Progenitor cell of endocrine pancreas (in vitro differentiated cells): ENCODE measurements at places on chromosomes 13 and 19. TPM values are rescaled to one million over a fixed set of nuclear protein-coding genes. Genes with fewer than 3 reads are reported as not detected.
A peak's percentile ranks its signal among the peaks of the same experiment; 100 is the strongest.

DNA sequence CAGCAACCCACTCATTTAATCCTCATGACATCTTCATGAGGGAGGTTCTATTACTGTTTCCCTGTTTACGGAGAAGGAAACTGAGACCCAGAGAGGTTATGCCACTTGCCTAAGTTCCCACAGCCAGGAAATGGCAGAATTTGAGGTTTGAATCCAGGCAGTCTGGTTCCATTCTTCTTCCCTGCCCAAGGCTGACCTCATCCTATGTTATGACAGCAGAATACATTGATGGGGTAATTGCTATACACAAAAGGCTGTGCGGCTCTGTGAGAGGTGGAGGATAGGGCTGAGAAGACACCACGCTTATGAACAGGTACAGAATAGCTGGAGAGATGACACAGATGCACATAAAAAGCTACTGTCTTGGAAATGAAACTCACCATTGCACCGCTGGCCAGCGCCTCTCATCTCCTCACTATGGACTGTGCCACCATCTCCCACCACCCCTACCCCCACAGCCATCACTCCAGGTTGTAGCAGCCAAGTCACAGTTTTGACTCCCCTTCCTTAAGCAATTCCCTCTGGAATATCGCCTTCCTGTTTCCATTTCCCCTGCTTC, 11.5 kb downstream of the MAG start:
- DNase-seq: no peak
- H3K4me1 ChIP-seq: peaks cover 6% of the 10 kb centered on the region
- H3K36me3 ChIP-seq: no peaks in the 10 kb centered on the region
- H3K27me3 ChIP-seq: peaks cover 3% of the 10 kb centered on the region
- no peak overlapping the region for H3K4me3 ChIP-seq

DNA sequence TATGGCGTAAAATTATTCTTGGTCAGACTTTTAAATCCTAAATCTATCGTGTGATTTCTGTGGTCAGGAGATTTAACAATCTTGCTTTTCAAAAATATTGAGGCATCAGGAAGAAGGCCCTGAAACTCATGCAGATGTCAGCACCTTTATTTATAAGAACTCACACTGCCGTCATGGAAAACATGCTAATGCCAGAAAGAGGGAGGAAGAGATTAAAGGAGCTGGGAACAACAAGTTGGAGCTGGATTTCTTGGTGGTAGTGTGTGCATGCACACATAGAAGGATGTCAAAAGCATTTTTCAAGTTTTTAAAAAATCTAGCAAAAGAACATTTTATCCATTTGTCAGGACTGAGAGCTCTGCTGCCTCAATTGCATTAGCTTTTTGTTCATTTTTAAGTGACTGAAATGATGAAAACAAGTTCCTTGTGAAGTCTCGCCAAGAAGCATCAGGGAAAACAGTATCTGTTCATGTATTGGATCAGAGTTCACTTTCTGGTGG, 342.5 kb downstream of the SPRY2 start:
- H3K4me1 ChIP-seq: peaks cover 6% of the 10 kb centered on the region
- no peaks in the 10 kb centered on the region for H3K36me3 ChIP-seq
- DNase-seq: no peak
- H3K27ac ChIP-seq: no peak overlapping the region
- H3K27me3 ChIP-seq: no peaks in the 10 kb centered on the region
- H3K4me3 ChIP-seq: no peak overlapping the region

DNA sequence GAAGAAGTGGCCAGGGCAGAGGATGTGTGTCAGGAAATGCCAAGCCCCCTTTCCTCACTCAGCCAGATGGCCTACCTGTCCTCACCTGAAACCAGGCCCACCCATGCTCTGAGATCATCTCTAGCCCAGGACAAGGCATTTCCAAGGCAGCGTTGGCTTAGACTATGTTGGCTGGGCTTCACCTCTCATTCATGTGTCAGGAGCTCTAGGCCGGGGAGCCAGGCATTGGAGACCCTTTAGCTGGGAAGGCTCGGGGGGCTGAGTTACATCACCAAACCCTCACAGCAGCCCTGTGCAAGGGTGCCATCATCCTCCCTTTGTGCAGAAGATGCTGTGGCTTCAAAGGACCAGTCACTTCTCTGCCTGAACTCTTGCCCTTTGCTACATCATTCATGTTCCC, 40.0 kb downstream of the COL4A2 start:
- no peak overlapping the region for H3K27ac ChIP-seq
- DNase-seq: no peak
- H3K4me1 ChIP-seq: no peaks in the 10 kb centered on the region

- H3K36me3 ChIP-seq: peaks cover 2% of the 10 kb centered on the region
- H3K27me3 ChIP-seq: no peaks in the 10 kb centered on the region
- H3K4me3 ChIP-seq: peak overlapping the region; percentile 59
- no peak for DNase-seq
Observed at GRCh38 chr19:18431351-18432197, 6.4 kb downstream of the ISYNA1 start.

DNA sequence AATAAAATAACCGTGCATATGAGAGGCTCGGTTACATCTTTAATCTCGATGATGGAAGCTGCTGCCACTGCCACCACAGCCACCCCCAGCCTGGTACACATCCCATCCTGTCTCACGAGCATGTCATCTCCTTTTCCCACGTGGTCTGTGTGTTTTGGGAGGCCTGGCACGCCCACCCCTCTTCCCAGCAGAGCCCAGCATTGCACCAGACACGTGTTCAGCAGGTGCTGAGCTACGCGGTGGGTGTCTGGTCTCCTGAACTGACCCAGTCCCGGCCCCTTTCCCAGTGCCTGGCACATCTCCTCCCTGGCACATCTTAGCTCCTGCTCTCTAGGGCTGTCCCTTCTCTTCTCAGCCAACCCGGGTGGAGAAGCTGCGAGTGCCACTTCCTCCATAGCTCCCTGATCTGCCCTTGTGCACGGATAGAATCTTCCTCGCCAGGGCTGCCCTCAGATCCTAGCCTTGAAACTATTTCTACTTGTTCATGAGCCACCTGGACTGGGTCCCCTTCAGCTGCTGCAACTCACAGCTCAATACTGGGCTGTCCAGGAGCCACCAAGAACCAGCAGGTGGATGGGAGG, 36.8 kb upstream of the ZNF536 start:
- no peak overlapping the region for H3K27ac ChIP-seq
- no peak for DNase-seq
- H3K4me1 ChIP-seq: no peaks in the 10 kb centered on the region
- H3K4me3 ChIP-seq: no peak overlapping the region
- no peaks in the 10 kb centered on the region for H3K36me3 ChIP-seq
- peaks cover 11% of the 10 kb centered on the region for H3K27me3 ChIP-seq

DNA sequence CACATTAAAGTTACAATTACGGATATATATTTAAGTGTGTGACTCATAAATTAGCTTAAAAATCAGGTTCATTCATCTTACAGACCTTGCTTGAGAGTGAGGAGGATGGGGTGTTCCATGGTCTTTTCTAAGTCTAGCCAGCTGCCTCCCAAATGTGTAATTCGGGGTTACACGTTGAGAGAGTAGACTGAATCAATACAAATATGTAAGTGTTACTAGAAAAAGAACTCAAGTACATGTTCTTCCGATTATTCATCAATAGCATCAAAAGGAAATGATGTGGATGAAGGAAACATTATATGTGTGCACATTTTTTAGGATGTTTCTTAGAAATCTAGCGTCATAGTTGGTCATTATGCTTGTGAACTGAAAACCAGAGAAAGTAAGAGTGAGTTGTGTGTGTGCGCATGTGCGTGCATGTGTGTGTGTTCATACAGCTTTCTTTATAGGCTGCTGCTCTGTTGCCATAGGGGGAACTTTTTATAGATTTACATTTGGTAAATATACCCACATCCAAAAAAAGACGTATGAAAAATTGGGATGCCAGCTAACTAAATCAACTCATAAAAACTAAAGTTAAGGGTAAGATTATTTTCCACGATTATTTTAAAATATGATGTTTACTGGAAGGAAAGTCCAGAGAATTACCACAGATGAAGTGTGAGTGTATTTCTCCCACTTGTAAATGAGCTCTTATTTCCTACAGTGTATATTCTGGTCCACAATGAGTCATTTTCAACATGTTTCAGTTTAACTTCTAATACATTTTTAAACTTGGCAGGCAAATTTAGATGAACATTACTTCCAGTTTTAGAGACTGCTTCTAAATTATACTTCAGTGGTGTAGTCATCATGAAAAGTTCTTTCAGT, 82.4 kb downstream of the PIBF1 start:
- no peaks in the 10 kb centered on the region for H3K27me3 ChIP-seq
- DNase-seq: no peak
- H3K4me1 ChIP-seq: no peaks in the 10 kb centered on the region
- H3K4me3 ChIP-seq: no peak overlapping the region

DNA sequence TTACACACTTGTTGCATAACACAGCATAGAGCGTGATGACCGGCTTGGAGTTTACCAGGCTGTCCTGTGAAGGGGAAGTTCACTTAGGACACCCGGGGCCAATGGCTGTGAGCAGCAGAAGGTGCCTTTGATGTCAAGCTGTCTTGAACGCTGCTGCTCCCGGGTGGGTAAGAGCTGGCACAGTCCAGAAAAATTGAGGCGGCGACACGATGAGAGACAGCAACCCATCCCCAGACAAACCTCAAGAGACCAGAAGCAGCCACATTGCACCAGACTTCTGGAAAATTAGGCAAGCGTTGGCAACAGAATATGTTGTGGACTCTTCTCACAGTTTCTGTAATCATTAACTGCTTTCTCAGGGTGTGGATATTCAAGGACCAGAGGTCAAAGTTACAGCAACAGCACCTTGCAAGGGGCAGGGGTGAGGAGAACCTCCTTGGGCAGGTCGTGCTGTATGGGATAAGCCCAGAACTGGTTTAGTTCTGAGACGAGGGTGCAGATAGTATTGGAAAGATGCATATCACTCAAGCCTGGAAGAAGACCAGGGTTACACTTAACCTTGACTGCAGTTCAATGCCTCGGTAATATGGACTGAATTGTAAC, 10.1 kb downstream of the NFILZ start:
- H3K27me3 ChIP-seq: peaks cover 5% of the 10 kb centered on the region
- no peak for DNase-seq
- H3K4me3 ChIP-seq: no peak overlapping the region
- H3K4me1 ChIP-seq: no peaks in the 10 kb centered on the region

- H3K27ac ChIP-seq: no peak overlapping the region
- H3K27me3 ChIP-seq: peaks cover 7% of the 10 kb centered on the region
- H3K4me3 ChIP-seq: no peak overlapping the region
- peaks cover 2% of the 10 kb centered on the region for H3K36me3 ChIP-seq
- H3K4me1 ChIP-seq: peaks cover 5% of the 10 kb centered on the region
Observed at GRCh38 chr13:109436055-109436622, 350.2 kb downstream of the IRS2 start.

DNA sequence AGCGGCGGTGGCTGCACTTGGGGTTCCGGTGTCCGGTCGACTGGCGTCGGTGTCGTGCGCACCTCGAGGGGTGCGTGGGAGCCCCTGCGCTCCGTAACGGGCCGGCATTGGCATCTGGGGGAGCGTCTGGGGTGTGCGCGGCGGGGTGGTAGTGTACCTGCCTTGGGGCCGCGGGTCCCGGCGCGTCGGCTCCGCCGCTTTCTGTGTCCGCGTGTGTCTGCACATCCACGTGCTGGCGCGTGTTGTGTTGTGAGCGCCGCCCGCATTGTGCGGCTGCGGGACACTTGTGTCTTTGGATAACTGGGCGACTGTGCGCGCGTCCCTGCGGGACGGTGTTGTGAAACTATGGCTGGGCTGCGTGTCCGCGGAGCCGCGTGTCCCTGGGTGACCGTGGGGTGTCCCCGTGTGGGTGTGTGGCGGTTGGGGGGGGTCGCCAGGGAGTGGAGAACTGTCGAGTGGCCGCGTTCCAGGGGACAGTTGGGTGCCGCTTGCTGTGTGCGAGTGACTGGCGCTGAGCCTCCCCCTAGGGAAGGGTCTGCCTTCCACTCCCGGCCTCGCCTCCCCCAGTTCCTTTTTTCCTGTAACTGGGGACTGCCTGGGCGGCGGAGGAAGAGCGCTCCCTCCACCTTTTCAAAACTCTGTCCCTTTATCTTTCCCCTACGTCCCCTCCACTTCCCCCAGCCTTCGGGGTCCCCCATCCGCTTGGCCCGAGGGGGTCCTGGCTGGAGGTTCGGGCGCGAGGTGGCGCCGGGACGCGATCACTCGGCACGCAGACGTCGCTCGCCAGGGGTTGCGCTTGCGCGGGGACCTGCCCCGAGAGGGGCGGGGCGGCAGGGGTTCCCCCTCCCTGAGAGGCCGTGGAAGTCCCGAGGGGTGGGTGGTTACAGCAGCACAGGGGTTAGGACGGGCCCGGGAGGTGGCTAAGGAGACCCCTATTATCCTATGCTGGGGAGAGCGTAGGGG, 5.7 kb upstream of the NFIC start:
- peak overlapping the region; percentile 72 for H3K4me3 ChIP-seq
- peaks cover 5% of the 10 kb centered on the region for H3K4me1 ChIP-seq
- no peak overlapping the region for H3K27ac ChIP-seq
- H3K36me3 ChIP-seq: no peaks in the 10 kb centered on the region
- DNase-seq: no peak

GRCh38 chr13:111484959-111485358, 164.5 kb downstream of the TEX29 start:
- DNase-seq: no peak
- no peak overlapping the region for H3K27ac ChIP-seq
- no peak overlapping the region for H3K4me3 ChIP-seq
- H3K4me1 ChIP-seq: peaks cover 14% of the 10 kb centered on the region
- H3K36me3 ChIP-seq: peaks cover 3% of the 10 kb centered on the region

DNA sequence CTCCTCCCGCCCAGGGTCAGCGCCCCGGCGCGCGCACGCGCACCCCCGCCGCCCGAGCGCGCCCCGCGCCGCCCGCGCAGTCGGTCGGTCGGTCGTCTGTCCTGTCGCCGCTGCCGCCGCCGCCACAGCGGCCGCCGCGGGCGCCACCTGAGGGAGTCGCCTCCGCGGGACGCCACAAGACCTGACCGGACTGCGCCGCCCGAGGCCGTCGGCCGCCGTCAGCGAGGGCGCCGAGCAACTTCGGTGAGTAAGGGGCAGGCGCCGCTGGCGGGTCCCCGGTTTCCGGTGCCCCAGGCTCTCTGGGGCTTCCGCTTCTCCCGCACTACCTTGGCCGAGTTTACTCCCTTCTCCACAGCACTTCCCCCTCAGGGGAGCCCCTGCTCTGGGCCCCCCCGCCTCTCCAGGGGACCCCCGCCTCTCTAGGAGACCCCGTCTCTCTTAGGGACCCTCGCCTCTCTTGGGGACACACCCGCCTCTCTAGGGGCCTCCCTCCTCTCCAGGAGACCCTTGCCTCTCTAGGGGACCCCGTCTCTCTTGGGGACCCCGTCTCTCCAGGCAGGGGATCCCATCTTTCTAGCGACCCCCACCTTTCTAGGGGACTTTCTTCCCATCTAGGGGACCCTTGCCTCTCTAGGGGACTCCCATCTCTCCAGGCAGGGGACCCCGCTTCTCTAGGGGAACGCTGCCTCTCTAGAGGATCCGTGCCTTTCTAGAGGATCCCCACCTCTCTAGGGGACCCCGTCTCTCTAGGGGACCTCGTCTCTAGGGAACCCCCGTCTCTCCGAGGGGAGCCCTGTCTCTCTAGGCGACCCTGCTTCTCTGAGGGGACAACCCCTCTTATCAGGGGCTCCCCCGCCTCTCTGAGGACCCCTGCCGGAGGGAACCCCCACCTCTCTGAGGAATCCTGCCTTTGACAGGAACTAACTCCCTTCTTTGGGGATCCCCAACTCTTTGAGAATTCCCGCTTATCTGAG, 19.3 kb upstream of the GATAD2A start:
- peak overlapping the region; percentile 91 for H3K27ac ChIP-seq
- peak overlapping the region; percentile 83 for H3K4me3 ChIP-seq
- H3K27me3 ChIP-seq: no peaks in the 10 kb centered on the region
- H3K36me3 ChIP-seq: peaks cover 4% of the 10 kb centered on the region

- no peak overlapping the region for H3K27ac ChIP-seq
- H3K27me3 ChIP-seq: peaks cover 3% of the 10 kb centered on the region
- peaks cover 4% of the 10 kb centered on the region for H3K4me1 ChIP-seq
- no peak for DNase-seq
Observed at GRCh38 chr13:43698758-43699157, 88.0 kb downstream of the ENOX1 start.

Gene PROZ
- total RNA-seq: not detected in 2 replicates
